Activated CD4-positive, alpha-beta T cell treated with anti-CD3 and anti-CD28 coated beads, Interleukin-2, amount 50 U/mL, for 48 hours (primary cell): ENCODE measurements at places on chromosomes 3 and 15.

DNA sequence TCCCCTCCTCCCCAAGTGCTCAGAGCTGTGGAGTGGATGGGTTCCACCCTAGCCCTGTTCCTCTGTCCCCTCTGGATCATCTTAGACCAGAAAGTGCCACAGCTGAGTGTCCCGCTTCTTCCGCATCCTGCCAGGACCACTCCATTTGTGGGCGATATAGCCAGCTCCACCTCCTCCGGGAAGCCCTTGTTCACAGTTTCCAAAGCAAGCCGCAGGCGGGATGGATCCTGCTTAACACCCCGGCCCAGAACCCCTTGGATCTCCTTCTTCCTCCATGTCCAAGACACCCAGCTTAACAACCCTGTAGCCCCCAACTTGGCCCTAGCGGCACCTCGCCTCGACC is 490 bp upstream of the ALAS1 start:
- peak; percentile 26 for DNase-seq

DNA sequence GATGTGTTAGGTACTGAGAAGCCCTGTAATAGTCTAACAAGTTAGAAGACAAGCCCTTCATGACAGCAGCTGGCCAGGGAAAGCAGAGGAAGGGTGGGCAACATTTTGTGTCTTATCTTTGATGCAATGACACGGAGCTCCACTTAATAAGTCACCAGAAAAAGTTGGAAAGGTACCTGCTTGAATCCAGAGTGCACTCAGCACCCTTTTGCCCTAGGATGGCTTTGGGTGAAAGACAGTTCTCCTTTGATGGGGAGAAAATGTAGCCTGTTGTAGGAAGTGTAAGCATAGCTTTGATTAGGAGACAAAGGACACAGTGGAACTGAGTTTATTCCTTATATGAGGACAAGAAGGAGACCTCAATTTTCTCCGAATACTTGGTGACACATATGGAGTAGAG is 137.0 kb downstream of the ARPP21 start:
- no peak for DNase-seq

DNA sequence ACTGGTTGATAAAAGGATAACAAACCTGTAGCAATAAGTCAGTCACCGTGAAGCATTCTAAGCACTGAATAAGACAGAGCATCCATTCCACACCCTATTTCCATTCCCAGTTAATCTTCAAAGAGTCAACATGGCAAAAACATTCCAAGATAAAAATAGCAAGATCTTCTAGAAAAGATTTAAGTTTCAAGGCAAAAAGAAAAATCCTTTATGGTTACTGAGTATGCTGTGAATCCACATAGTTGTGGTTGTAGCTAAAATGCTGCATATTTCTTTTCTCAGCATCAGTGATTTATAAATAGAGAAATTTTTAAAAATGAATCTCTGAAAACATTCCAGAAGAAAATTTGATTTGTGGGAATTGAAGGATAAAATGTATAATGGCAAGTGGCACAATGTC is 21.1 kb downstream of the GAP43 start:
- DNase-seq = no peak

DNA sequence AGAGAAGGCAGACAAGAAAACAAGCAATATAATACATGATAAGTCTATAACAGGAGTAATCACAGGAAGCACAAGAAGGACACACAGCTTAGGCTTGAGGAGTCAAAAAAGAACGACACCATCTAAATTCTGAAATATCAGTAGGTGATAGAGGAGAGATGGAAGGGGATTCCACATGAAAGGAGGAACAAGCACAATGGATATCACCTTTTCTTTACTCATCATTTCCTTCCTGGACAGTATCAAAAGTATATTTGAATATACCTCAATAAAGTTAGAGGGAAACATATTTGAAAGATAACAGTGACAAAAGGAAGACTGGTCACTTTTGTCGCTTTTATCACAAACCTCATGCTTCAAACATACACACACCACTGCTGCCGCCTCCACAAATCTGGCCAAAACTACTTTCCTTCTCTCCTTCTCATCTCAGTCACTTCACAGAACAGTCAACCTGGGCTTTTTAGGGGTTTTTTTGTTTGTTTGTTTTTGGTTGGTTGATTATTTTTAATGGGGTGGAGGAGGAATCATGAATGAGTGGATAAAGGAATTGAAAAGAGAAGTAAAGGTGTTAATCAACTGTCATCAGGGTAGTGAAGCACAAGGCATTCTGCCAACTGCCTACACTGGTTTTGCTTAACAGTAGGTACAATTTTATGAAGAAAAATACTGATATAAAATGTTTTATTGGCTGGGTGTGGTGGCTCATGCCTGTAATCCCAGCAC is 18.5 kb downstream of the DENND4A start:
- no peak for DNase-seq

GRCh38 chr3:59660376-59660775 is 610.6 kb upstream of the CFAP20DC start:
- no peak for DNase-seq
